ENCODE measurements at places on chromosomes 4 and X.

- no peak for DNase-seq
Measured at GRCh38 chr4:128660361-128661215, 148.9 kb upstream of the JADE1 start.

DNA sequence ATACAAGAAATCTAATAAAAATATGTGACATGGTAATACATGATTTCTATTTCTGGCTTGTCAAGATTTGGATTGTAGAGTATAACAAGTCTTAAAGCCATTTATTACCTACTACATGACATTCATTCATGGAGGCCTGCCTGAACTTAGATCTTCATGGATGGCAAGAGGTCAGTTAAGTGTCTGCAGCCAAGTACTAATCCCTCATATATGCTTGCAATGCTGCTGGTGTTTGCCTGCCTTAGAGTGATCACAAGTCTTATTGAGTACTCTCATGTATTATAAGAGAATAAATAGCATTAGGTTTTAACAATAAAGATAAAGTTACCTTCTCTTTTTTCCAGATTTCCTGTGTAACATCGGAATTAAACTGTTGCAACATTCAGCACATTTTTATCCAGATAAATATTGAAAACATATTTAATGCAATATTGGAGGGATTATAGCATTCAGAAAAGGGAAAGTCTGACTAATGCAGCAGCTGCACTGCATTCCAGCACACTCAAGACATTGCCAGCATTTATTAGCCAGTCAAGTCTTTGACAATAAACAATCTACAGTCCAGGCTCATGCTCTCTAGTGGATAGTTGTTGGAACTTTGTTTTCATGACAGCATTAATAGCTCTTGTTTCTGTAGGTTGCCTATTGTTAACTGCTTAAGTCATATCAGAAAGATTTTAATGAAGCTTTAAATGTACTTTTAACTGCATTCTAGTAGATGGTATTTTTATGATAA is 737.1 kb downstream of the FAT4 start:
- no peak for DNase-seq

GRCh38 chrX:46967547-46967946 is 55.3 kb downstream of the JADE3 start:
- no peak for DNase-seq

DNA sequence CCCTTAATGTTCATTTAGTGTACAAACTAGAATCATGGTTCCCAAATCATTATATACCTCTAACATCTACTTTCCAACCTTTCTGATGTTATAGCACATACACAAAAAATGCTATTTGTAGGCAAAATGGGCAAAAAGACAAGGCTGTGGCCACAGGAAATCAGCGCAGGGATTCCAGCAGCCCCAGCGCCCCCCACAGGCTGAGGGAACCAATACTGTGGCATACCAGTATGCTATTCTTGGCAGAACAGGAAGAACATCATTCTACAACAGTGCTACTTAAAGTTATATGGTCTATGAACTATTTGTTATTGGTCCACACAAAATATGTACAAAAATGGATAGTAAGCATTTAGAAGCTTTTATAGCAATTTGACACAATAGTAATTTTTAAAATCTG is 25.3 kb downstream of the STEEP1 start:
- DNase-seq = no peak

DNA sequence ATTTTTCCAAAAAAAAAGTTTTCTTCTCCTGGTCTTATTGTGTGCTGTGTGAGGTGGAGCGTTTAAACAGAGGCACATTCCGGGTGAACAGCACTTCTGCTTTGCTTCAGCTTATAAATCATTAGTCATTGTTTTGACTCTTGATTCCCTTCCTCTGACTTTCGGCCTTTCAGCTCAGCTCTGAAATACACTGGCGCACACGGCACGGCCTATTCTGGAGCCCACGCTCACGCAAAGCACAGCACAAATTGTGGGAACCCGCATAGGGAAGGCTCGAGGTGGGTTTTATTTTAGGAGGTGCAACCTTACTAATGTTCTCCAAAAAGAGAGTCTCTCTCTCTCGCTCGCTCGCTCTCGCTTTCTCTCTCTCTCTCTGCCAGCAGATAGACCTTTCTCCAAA is 4.0 kb downstream of the POU3F4 start:
- no peak for DNase-seq

DNA sequence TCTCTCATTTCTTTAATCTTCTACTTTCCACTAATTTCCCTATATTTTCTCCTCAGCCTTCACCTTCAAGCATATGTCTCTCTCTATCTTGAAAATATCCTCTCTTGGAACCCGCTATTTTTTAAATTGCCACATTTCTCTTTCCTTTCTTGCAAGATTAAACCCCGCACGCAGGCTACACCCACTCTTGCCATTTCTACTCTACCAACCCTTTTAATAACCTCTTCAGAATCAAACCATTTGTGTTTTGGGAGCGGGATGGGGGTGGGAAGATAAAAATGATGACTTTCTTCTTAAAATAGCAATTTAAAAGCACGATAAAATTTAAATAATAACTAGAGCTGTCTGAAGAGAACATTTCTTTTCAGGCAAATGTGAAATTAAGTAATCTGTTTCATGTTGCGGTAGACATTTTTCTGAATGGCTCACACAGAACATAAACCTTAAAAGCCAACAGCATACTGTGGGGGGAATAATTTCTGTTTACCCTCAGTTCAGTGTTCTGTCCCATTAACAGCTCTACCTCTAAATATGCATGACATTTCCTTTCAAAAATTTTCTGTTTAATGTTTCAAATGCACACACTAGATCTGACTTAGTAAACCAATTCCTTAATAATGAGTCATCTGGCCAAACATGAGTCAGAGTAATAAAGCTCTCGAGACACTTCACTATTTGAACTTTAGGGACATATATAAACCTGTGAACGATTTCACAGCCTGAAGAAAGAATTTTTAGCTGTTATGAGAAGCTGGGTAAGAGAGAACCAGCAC is 20.5 kb downstream of the ARSJ start:
- DNase-seq = no peak

Measured in NCI-H524 treated with DMSO at 0.1 percent for 48 hours (cell line).